Caco-2 (cell line): ENCODE measurements at places on chromosomes 7 and 10. TPM values are rescaled to one million over a fixed set of nuclear protein-coding genes. Genes with fewer than 3 reads are reported as not detected.
A peak's percentile ranks its signal among the peaks of the same experiment; 100 is the strongest.

Gene LYZL1
- not detected in 2 replicates for total RNA-seq

GRCh38 chr10:844552-844951 lies 87.0 kb downstream of the LARP4B start:
- no peak for DNase-seq

Gene RET
- total RNA-seq, result not detected in 2 replicates

GRCh38 chr7:64182036-64182790 lies 24.8 kb upstream of the ZNF735 start:
- DNase-seq, result no peak

DNA sequence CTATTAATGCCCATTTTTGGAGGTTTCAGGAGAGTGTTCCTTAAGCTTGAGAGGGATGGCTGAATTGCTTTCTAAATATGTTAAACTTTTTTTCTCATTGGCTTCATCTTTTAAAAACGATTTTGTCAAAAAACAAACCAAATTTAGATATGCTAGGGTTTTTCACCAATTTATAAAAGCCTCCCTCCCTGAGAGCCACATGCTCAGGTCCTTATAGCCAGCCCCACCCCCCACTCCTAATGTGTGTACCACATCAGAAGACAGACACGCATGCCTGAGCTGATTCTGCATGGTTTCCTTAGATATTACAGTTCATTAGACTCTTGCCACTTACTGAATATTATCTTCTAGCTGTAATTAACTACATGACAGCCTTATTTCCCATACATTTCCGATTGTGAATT lies 2.0 kb downstream of the CUL1 start:
- peak; percentile 48 for DNase-seq

Gene FRMD4A
- total RNA-seq, result 50.2 and 52.1 TPM in 2 replicates

DNA sequence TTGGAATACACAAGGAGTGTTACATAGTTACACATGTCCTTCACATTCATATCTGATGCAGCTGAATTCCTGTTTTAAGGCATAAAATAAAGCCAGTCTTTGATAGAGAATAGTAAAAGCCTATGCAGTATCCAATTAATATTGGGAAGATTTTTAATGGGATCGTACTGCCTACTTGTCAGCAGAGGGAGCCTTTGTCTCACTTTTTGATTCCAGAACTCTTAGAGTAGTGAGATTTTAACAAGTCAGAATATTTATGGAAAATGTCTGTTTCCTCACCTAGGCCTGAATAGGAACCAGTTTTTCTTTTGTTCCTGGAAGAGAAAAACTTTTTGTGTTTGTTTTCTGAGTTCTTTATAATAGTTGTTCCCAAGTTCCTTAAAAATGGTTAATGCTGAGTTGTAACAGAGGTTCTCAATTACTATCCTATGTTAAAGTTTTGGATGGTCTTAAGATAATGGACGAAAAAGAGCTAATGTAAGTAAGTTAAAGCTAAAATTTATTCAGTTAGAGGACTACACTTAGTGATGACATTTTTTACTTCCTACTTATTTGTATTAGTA lies 114.0 kb downstream of the BBS9 start:
- DNase-seq, result peak; percentile 15

DNA sequence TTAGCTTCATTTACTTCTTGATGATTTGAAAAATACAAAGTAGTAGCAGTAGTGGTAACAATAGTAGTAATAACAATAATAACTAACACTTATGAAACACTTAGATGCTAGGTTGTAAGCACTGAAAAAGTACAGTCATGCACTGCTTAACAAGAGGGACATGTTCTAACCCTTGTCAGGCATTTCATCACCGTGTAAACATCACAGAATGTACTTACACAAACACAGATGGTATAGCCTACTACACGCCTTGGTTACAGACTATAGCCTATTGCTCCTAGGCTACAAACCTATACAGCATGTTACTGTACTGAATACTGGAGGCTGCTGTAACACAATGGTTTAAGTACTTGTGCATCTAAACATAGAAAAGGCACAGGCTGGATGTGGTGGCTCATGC lies 60.6 kb downstream of the PUS7 start:
- no peak for DNase-seq

Gene IDI2
- not detected in 2 replicates for total RNA-seq

Gene CAMK2B
- not detected in 2 replicates for total RNA-seq

Gene SPDYE6
- not detected in 2 replicates for total RNA-seq

Gene FGFR2
- total RNA-seq, result 266 and 286 TPM in 2 replicates

Gene CALML3
- 0.18 TPM in 1 of 2 replicates, not detected in the other for total RNA-seq

DNA sequence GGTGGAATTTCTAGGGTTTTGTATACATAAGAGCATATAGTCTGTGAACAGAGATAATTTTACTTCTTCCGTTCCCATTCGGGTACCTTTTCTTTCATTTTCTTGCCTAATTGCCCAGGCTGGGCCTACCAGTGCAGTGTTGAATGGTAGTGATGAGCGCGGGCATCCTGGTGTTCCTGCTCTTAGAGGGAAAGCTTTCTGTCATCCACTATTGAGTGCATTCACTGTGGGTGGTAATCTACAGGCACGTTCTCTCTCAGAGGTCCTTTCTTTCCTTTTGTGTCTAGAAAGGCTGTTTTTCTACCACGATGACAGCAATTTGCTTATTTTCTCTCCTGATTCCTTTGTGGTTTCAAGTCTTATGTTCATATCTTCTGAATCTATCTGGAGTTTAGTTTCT lies 65.0 kb downstream of the INPP5A start:
- no peak for DNase-seq

Gene LBX1
- total RNA-seq, result not detected in 2 replicates

GRCh38 chr10:26860102-26860442 lies 686 bp downstream of the ABI1 start:
- DNase-seq, result peak; percentile 79

- DNase-seq, result no peak
These were observed 129.7 kb downstream of the EPC1 start for GRCh38 chr10:32217216-32217615.

DNA sequence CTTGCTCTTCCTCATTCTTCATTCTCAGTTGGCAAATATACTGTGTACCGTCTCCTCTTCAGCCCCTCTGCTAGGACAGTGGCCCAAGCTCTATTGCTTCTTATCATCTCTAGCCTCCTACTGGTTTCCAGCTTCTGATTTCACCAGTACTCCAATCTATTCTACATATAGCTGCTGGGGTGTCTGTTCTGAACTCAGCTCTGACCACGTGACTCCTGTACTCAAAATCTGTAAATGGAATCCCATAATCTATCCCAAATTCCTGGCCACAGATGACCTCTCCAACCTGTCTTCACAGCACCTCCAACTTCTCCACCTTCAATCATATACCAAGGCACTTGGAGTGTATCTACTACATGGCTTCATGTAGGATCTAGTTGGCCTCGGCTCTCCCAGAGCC lies 152.9 kb downstream of the NRCAM start:
- no peak for DNase-seq

Gene GPR15LG
- total RNA-seq, result not detected in 2 replicates

Gene VWC2
- total RNA-seq, result not detected in 2 replicates

- DNase-seq, result no peak
These were observed 51.3 kb downstream of the TCAF1 start for GRCh38 chr7:143850682-143851081.

- DNase-seq, result no peak
These were observed 12.1 kb upstream of the PYROXD2 start for GRCh38 chr10:98427011-98427515.

Gene MGAM2
- 0.70 and 0.93 TPM in 2 replicates for total RNA-seq

DNA sequence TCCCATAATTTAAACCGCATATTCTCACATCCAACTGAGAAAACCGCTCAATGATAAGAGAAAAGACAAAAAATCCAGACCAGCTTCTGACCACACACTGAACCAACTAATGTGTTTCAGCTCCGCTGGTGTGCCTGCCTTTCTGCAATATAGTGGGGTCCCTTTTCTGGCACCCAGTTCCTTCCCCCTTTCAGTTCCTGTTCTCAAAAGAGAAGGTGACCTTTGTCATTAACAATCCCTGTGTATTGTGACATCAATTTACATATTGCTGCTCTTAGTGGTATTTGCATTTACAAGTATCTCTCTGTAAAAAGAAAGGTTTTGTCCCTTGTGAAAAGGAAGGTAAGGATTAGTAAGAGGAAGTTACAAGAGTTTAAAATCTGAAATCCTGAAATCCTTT lies 1.4 kb downstream of the PPP1R17 start:
- no peak for DNase-seq

Gene KCP
- total RNA-seq, result 0.23 and 0.50 TPM in 2 replicates

Gene CPA2
- 26.1 and 27.6 TPM in 2 replicates for total RNA-seq

- DNase-seq, result peak; percentile 7
These were observed 79.0 kb upstream of the LSM8 start for GRCh38 chr7:118104812-118105441.

DNA sequence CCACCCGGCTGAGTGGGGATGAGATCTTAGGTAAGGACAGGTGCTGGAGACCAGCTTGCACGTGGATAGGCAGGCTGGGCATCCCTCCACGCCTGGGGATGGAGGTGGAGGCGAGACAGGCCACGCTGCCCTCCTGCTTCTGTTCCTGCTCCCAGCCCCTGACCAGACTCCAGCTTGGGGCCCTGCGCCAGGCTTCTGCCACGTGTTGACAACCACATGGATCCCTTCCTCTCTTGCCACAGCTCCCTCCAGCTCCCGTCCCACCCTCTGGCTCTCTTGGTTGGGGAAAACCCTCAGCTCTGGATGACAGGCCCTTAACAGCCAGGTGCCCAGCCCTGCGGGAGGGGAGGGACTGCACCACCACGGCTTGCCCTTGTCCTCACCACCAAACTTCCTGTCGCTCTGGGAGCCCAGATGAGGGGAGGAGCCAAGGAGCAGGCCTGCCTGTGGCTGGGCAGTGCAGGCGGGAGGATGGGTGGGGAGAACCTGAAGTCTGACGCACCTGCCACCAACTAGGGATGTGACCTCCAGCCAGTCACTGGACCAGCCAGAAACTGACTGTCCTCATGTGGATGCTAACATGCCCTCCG lies 36.0 kb downstream of the KCNH2 start:
- no peak for DNase-seq

Gene ANKRD7
- total RNA-seq, result not detected in 2 replicates

Gene LCOR
- total RNA-seq, result 46.7 and 51.8 TPM in 2 replicates

- no peak for DNase-seq
These were observed 12.9 kb downstream of the C10orf67 start for GRCh38 chr10:23331567-23332301.

DNA sequence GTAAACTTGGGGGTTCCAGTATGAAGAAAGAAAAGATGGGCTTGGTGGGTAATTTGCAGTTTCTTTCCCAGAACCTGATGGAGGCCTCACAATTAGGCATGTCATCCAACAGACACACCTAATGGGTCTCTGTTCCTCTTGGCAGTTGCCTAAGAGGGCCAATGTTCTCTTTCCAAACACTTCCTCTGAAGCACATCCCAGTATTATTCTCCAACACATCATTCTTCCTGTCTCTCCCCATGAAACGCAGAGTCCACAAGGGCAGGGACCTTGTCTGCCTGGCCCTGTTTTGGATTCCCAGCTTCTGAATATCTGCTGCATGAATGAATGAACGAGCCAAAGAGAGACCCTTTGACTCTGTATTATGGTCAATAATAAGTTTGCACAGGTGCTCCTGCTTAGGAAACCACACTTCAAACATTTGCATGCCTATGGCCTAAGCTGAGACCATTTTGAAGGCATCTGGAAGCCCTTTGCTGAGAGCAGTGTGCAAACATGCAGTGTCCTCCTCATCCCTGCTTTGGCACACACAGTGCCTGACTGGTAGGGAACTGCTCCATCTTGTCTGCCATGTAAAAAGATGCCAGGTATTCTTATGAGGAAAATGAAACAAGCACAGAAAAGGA lies 100.9 kb upstream of the CHST15 start:
- no peak for DNase-seq

DNA sequence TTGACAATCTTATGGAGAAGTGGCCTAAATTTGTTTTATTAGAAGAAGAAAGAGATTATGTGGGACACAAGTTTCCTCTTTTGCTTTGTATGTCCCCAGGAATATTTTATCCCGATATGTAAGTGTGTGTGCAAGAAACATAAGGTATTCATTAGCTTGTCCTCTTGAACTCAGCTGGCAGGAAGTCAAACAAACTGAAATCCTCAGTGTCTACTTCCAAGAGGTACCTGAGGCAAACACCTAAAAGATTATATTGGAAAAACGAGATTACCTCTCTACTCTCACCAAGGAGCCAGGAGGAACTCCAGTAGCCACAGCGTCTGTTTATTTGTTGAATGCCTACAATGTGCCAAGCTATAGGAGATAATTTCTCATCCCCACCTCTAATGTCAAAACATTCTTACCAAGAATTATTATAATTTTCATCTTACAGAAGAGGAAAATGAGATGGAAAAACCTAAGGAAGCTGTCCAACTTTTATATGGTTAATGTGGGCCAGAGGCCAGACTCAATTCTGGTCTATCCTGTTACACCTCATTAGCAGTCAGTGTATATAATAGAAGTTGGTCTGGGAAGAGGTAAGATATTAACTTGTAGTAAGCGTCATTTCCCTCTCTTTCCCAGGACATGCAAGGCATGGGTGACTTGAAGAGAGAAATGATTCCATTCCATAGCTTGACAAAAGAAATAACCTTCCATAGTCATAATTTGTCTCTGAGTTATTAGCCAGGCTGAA lies 692.7 kb downstream of the MAGI2 start:
- no peak for DNase-seq

- peak; percentile 74 for DNase-seq
These were observed 41.5 kb downstream of the ASB4 start for GRCh38 chr7:95527033-95527775.

GRCh38 chr7:27605689-27606269 lies 56.9 kb downstream of the HIBADH start:
- no peak for DNase-seq

Gene PRKCQ
- total RNA-seq, result 1.5 and 2.4 TPM in 2 replicates

GRCh38 chr7:51060536-51060935 lies 256.1 kb downstream of the COBL start:
- DNase-seq, result no peak

Gene C10orf67
- total RNA-seq, result not detected in 2 replicates

DNA sequence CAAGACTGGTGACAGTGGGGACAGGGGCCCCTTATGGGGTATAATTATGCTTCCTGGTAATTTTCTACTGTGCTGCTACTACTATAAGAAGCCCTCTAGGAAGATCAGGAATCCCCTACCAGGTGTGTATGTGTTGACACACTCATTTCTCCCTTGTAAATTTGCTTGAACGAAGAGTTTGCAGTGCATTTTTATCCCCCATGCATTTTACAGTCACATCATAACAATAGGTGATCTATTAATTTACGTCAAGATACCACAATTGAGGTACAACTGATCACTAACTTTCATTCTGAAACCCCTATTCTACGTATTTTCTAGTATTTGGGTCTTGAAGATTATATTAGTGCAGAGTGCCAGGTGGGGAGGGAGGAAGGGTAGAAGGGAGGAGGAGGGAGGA lies 252.2 kb downstream of the NSUN6 start:
- no peak for DNase-seq

- DNase-seq, result no peak
These were observed 48.5 kb upstream of the ADGRA1 start for GRCh38 chr10:133039107-133039802.

Gene EPO
- 0.72 and 1.1 TPM in 2 replicates for total RNA-seq
